ENCODE measurements at places on chromosomes 6 and 20.

DNA sequence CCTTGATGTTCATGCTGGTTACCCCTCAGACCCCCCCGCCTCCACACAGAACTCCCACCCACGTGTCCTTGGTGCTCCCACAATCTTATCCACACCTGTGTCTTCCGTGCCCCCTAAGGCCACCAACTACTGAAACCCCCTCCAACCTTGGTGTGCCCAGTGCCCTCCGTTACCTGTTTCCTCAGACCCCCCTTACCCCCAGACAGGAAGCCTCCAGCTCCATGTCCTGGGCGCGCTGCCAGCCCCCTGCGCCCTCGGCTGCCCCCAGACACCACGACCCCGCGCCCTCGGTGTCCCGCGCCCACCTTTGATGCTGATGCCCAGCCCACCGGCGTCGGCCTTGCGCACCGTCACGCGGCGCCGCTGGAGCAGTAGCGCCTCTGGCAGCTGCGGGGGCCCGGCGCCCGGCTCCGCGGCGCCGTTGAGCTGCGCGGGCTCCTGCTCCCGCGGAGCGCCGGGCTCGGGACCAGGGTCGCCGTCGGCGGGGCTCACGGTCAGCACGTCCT, 504 bp downstream of the SNTA1 start:
- DNase-seq, result peak; percentile 14

GRCh38 chr20:35404614-35405259, 7.0 kb downstream of the UQCC1 start:
- DNase-seq, result no peak

DNA sequence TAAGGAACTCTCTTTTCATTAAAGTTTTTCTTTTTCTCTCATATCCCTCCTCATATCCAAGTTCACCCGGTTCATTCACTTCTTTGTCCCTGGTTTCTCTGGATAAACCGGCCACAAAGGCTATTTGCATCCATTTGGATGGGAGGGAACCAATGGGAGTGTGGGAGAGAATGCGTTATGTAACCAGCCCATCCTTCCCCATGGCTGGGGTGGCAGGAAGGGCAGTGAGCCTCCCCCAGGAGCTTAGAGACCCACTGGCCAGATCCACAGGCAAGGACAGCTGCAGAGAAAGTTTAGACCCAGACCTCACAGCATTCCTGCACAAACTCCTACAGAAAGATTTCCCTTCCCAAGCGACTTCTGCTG, 10.7 kb downstream of the CASS4 start:
- DNase-seq, result no peak

- DNase-seq, result peak; percentile 63
Measured at GRCh38 chr6:26328265-26328844, 36.6 kb upstream of the BTN3A2 start.

DNA sequence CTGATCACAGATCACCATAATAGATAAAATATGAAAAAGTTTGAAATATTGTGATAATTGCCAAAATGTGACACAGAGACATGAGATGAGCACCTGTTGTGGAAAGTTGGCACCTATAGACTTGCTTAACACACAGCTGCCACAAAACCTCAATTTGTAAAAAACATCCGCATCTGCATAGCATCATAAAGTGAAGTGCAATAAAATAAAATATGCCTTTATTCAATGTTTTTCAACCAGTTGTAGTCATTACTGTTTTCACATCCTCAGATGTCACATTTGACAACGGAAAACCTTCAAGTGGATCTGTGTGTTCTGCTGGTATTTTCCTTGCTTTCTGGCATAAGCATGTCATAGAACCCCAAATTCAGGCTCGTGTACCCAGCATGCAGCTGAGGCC, 50.2 kb upstream of the IFNGR1 start:
- peak; percentile 43 for DNase-seq
